ENCODE measurements at places on chromosomes 4 and X.

DNA sequence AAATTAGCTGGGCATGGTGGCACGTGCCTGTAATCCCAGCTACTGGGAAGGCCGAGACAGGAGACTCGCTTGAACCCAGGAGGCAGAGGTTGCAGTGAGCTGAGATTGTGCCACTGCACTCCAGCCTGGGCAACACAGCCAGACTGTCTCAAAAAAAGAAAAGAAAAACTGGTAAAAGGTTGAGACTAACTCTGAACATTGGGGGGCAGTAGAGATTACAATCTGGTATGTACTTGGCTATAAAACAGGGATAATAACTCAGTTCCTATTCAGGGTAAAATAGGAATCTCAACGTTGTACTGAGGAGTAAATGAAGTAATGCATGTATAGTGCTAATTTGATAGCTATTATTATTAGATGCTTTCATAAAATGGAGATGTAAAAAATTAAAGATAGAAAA lies 12.5 kb upstream of the KLF8 start:
- DNase-seq = no peak

GRCh38 chr4:156762851-156763250 lies 208.7 kb downstream of the PDGFC start:
- DNase-seq = no peak

GRCh38 chrX:38891641-38892413 lies 90.6 kb downstream of the MID1IP1 start:
- DNase-seq = no peak

DNA sequence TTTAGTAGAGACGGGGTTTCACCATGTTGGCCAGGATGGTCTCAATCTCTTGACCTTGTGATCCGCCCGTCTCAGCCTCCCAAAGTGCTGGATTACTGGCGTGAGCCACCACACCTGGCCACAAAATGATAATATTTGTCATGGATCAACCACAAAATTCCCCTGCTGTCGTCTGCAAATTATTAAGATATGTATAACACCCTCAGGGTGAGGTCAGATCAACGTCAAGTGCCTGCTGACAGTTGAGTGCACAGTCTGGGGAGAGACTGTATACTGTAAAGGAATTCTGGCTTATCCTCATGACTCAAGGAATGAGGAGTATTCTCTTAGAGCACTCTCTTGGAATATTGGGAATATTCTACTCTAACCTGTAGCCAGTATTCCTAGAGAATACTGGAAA lies 11.2 kb downstream of the EPGN start:
- no peak for DNase-seq

DNA sequence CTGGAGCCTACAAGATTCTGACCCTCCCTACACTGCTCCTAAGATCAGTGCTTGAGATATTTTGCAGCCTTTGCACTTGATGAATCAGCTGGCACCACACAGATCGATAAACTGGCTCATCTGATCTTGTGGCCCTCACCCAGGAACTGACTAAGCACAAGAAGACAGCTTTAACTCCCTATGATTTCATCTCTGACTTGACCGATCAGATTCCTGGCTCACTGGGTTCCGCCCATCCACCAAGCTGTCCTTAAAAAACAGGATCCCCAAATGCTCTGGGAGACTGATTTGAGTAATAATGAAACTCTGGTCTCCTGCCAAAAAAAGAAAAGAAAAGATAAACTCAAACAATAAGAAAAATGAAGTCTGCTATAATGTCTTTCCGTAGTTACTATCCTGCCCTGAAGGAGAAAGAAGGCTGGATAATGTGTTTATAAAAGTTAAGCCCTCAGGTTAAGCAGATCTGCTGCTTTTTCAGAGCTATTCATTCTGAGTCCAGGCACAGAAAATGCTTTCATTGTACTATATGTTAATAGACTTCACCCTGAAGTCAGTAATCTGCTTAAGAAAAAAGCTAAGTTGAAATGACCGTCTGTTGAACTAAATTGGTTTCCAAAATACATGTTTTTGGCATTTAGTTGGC lies 795.2 kb downstream of the TRIML1 start:
- DNase-seq = no peak

- DNase-seq = no peak
These were observed 180.4 kb downstream of the NR3C2 start for GRCh38 chr4:148261848-148262247.

DNA sequence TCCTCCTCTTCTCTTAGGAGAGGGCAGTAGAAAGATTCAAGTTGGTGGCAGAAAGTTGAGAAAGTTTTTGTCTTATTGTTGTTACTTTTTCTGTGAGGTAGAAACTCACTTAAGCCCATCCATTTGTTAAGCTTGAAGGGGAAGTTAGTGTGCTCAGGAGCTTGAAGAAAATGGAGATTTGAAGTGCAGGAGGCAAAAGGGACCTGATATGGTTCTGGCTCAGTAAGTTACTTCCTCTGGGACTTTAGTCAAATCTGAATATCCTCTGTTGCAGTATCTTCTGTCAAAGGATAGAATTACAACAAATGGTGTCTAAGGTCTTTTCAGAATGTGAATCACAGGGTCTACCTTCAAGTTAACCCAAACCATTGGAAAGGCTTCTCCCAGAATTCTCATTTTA lies 46.2 kb downstream of the CXCL13 start:
- no peak for DNase-seq

- DNase-seq = no peak
These were observed 22.9 kb upstream of the SGMS2 start for GRCh38 chr4:107801766-107802211.

DNA sequence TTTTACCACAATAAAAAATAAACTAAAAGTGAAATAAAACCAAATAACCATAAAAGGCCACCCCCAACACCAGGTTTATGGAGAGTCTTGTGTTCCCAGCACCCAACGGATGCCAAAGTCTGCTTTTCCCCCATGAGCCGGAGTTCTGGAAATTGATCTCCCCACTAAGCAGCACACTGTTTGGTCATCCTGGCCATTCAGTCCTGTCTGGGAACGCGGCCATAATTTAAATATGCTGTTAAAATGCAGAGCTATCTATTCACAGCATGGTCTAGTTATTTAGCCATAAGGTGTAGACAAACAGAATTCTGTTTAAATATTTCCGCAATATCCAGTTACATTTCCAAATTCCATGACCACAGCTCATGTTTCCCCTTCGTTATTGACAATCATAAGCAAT lies 129.6 kb upstream of the TBL1X start:
- DNase-seq = no peak

GRCh38 chr4:165293061-165293460 lies 34.4 kb upstream of the MSMO1 start:
- DNase-seq = no peak

Measured in stimulated activated CD4-positive, alpha-beta T cell treated with anti-CD3 and anti-CD28 coated beads, TNF-alpha, amount 100 ng/mL, for 1 hour (primary cell).